ENCODE measurements at places on chromosomes 11 and 22.

DNA sequence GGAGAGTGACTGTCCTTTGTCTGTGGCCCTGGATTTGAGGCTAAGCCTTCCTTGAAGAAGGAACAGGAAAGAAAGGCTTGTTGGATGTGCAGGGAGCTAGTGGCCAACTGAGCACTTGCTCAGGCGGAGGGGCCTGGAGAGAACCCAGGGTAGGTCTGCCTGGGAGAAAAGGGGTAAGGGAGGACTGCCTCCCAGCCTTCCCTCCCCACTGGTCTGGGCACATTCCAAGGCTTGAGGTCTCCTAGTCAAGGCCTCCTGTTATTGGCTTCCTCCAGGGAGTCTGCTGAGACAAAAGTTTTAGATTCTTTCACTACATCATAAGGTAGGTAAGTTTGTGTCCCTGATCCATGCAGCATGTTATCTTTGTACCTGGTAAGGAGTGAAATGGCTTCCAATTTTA lies 15.2 kb downstream of the KCNQ1OT1 start:
- no peak for DNase-seq

DNA sequence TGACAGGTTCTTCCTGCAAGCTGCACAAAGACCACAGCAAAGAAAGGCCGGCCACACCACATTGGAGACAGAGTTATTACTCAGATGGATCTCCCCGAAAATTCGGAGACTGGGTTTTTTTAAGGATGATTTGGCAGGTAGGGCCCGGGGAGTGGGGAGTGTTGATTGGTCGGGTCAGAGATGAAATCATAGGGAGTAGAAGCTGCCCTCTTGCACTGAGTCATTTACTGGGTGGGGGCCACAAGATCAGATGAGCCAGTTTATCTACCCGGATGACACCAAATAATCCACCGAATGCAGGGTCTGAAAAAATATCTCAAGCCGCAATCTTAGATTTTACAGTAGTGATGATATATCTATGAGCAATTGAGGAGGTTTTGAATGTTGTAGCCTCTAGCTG lies 401.8 kb upstream of the FAT3 start:
- DNase-seq: no peak

GRCh38 chr11:100972046-100972445 lies 157.6 kb downstream of the PGR start:
- DNase-seq: no peak

GRCh38 chr11:70712471-70712870 lies 314.1 kb downstream of the CTTN start:
- no peak for DNase-seq

DNA sequence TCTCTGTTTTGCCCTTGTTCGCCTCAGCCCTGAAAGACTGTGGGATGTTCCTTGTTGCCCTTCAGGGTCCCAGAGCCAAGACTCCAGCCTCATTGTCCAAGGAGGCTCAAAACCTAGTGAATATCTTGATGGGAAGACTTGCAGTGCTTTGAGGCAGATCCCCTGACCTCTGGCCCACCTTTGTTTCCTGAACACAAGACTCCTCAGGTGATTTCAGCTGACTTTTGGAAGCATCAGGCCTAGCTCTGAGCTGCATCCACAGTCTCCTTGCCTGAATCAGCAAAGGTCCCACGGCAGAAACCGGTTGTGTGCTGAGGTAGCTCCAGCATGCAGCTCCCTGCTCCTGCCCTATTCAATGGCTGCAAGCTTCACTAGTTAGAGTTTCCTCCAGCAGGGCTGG lies 159.3 kb upstream of the B3GAT1 start:
- no peak for DNase-seq

DNA sequence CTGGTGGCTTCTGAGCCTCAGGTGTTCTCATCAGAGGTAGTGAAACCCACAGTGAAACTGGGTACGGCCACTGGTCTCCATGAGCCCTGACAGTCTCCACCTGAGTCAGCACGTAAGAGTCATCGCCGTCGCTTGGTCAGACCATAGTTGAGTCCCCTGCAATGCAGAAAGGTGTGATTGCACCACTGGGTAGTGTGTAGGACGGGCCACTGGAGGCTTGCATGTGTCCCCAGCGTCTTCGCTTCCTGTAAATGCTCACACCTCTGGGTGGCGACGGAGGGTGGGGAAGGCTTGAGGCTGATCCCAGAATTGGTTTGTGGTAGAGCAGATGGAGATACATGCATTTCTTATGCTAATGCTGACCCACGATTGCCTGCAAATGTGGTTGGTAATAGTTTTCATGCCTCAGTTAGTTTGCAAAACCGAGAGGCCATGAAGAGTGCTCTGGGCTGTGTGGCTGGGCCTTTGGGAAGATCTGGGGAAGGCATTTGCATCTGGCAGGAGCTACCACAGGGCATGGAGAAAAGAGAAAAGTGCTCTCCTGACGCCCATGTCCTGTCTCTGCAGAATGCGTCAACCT lies 26.5 kb downstream of the CTTN start:
- DNase-seq: no peak

- DNase-seq: no peak
These were observed 47.1 kb downstream of the EHF start for GRCh38 chr11:34667810-34668582.

GRCh38 chr11:74905326-74905725 lies 43.6 kb downstream of the XRRA1 start:
- DNase-seq: no peak

GRCh38 chr11:130241713-130242112 lies 73.0 kb downstream of the ZBTB44 start:
- DNase-seq: no peak

- no peak for DNase-seq
These were observed 13.5 kb downstream of the MS4A6A start for GRCh38 chr11:60169264-60169915.

DNA sequence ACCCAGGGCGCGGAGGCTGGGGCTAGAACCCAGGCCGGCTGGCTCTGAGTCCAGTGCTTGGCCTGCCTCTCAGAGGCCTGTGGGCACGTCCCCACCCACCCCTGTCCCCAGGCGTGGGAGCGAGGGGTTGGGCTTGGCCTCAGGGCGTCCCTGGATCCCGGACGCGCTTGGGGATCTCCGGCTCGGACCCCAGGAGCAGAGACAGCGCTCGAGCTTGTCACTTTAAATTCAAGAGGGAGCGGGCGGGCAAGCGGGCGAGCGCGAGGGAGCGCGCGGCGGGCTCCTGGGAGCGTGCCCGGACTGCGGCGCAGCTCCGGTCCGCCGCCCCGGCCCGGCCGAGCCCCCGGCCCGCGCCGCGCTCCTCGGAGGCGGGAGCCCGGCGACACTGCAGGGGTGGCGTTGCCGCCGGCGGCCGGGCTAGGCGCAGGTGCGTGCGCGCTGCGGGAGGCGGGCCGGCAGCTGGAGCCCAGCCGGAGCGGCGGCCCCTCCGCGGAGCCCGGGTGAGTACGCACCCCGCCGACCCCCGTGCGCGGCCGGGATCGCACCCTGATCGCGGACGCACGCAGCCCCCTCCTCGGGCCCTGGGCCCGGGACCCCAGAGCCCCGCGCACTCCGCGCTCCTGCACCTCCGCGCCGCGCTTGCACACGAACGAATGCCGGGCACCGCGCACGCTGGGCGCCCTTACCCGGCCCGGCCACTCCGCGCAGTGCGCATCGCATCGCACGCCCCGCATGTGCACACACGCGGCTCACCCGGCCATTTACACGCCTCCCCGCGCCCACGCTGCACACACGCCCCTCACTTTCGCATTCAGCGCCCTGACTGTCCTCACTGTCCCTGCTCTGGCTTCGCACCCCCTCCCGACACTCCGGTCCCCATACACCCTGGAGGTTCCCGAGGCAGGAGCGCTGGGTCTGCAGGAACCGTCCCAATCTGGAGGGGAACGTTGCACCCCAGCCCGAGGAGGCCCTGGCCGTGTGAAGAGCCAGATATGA lies at the start of gene SYT12:
Gene SYT12 (plus strand): TSS at position 174 of the 996 bp plus-strand sequence. CDS start 7,011 bp downstream, outside the sequence.
- no peak for DNase-seq

- DNase-seq: no peak
These were observed 149.0 kb downstream of the SPON1 start for GRCh38 chr11:14111496-14111895.

GRCh38 chr11:12200279-12200990 lies 90.0 kb downstream of the MICAL2 start:
- DNase-seq: no peak

DNA sequence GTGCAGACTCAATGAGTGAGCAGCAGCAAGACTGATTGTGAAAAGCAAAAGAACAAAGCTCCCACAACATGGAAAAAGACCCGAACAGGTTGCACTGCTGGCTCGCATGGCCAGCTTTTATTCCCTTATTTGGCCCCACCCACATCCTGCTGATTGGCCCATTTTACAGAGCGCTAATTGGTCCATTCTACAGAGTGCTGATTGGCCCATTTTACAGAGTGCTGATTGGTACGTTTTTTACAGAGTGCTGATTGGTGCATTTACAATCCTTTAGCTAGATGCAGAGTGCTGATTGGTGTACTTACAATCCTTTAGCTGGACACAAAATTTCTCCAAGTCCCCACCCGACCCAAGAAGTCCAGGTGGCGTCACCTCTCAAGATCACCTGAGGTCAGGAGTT lies 15.3 kb upstream of the SLC25A1 start:
- no peak for DNase-seq

DNA sequence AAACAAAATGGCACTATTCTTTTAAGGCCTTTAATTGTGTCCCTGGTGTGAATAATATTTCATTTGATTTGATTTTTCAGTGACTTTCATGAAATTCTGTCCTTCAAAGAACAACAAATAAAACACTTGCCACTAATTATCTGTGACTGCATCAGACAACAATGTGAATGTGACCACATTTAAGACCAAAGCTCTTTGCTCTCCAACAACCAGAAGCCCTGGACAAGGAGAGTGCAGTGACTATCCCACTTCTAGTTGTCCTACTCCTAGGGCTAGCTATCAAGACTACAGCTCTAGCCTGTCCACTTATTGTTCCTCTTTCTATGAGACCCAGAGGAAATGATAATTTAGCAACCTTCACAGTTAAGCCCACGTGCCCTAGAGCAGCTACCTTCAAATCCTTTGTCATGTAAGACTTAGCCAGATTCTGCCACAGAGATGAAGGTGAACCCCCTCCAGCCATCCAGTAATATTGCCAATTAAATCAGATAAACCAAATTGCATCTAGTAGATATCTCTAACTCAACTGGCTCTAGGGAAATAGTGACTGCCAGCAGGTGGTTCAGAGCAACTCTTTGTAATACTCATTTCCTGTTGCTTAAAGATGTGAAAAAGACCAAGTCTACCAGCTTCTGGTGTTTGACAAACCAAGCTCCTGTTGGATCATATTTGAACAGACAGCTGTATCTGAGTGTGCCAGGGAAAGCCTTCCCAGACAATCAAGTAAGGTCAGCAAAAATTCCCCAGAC lies 142.6 kb upstream of the BLID start:
- DNase-seq: no peak

DNA sequence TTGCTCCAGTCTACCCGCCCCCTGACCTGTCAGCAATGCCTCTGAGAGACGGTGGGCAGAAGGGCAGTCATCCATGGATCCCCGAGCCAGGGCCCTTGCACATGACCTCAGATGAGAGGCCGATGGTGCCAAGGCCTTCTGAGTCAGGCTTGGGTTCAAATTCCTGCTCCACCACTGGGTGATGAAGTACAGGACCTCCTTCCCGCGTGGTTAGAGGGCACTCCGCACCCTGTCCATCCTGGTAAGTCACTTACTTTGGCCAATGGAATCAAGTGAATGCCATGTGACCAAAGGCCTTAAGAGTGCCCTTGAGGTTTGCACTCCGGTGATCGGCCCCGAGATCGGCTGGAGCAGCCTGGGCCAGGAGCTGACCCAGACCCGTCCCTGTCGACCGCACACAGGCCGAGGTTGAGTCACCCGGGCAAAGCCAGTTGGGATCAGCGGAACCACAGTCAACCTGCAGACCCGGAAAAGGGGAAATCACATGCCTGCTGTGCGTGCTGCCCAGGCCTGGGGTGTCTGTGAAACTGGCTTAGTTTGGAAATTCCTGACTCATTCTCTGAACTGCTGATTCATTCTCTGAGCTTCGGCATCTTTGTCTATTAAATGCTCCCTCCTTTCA lies 48.9 kb downstream of the RTL6 start:
- no peak for DNase-seq

GRCh38 chr11:16789063-16789420 lies 50.6 kb downstream of the C11orf58 start:
- no peak for DNase-seq

DNA sequence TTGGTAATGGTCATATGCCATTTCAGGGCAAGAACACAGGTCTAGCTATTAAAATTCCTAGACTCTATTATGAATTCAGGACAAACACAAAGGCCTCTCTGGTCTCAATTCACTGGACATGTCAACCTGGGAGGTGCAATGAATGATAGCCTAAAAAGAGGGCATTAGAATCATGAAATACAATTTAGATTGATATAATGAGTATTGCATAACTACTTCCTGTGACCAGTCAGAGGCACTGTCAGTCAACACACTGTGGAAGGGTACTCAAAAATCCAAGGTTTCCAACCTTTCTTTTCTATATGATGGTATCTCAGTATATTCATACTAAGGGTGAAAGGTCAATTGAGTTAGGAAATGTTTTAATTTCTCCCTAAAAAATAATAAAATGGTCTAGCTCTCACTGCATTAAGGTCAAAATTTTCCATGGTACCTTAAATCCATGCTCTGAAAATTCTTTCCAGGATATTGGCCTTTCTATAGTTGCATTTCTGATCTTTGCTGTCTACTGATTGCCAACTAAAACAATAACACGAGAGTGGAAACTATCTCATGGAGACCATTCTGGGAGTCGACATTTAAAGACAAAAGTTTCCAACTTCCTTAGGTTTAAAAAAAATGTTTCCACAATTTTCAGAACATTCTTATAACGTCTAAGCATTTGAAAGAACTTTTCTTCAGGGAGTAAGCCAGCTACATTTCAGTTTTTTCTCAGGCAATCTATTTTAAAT lies 81.7 kb upstream of the APOA1 start:
- DNase-seq: no peak

- no peak for DNase-seq
These were observed 259.8 kb upstream of the ANO5 start for GRCh38 chr11:21933095-21933494.

GRCh38 chr11:37500425-37500824 lies 902.4 kb upstream of the RAG2 start:
- no peak for DNase-seq

DNA sequence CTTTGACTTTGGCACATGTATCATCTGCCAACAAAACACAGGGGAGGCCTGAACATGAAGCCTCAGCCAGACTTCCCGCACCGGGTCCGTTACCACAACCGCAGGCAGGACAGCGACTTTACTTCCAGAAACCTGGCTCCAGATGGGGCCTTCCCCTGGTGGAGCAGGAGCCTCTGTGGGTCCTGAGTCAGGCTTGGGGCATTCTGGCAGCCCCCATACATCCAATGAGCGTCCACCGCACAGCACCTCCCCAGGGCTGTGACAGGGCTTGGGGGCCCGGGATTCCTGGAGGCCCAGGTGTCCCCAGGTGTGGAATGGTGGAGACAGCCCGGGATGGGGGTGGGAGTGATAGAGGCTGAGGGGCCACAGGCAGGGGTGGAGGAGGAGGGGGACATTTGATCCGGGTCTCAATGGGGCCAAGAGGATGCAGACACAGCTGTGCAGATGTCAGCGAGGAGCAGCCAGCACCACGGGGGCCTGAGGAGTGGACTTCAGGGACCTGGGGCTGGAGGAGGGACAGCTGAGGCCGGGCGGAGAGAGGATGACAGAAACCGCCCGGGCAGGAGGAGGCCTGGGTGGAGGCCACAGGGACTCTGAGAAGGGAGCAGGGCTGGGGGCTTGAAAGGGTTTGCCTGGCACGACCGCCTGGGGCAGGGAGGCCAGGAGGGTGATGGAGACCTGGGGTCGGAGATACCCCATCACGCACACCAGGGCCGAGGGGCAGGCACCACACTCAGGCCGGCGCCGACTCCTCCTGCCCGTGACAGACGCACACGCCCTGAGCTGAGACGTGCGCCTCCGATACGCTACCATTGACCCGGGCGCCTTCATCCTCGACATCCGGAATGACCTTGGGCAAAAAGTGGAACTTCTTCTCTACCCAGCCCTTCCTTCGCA lies 8.6 kb downstream of the TTLL8 start:
- no peak for DNase-seq

GRCh38 chr11:104338186-104338585 lies 174.2 kb upstream of the PDGFD start:
- no peak for DNase-seq
